ENCODE measurements at places on chromosomes 6 and 20. TPM values are rescaled to one million over a fixed set of nuclear protein-coding genes. Genes with fewer than 3 reads are reported as not detected.

DNA sequence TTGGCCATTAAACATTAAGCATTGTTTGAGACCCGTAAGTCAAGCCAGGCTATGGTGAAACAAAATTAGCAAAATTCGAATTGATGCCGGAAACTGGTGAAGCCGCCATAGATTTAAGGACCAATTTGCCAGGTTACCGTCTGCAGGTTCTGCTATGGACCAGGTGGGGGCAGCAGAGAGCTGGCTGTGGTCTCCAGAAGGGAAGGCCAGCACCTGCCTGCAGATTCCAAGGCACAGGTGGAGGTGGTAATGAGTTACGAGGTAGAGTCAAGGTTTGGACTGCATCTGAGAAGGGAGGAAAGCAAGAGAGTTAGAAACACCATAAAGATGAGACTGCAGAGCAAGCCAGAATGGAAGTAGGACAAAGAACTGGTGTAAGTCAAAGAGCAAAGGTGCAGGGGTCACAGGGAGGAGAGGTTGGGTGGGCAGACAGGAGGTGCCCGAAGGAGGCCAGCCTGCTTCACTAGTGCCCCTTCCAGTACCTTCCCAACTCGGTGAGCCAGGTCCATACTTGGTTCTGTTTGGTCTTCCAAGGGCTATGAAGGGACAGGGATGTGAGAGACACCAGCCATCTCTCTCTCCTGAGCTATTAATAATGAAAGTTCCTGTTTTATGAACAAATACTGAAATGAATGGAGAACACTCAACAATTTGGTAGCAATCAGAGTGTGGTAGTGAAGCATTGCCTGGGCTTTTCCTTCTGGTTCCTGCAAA, 131.6 kb upstream of the ESR1 start:
- peak; percentile 39 for DNase-seq

DNA sequence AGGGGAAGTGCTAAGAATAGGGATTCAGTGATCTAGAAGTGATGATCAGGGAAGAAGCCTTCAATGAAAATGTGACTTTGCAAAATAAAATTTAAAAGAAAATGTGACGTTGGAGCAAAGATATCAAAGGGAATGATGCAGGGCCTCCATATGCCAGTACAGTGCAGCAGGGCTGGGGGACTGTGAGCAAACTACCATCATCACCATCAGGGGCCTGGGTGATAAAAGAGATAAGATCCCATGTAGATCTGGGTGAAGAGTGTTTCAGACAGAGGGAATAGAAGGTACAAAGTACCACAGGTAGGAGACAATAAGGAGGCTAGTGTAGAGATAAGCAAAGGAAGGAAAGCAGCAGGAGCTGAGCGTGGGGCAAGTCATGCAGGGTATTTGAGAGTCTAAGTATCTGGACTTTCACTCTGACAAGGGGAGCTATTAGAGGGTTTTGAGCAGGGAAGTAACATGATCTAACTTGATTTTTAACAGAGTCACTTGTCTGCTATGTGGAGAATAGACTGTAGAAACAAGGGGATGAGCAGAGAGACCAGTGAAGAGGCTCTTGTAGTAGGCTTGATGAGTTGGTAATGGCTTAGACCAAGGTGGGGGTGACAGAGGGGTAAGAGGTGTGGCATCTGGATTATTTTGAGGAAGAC, 295.6 kb downstream of the ZFAND3 start:
- no peak for DNase-seq

- DNase-seq = no peak
Observed at GRCh38 chr20:6104493-6105188, 18.2 kb downstream of the FERMT1 start.

GRCh38 chr6:36318690-36319435, 17.8 kb downstream of the BNIP5 start:
- DNase-seq = no peak

- DNase-seq = no peak
Observed at GRCh38 chr6:154447954-154448353, 62.5 kb downstream of the CNKSR3 start.

DNA sequence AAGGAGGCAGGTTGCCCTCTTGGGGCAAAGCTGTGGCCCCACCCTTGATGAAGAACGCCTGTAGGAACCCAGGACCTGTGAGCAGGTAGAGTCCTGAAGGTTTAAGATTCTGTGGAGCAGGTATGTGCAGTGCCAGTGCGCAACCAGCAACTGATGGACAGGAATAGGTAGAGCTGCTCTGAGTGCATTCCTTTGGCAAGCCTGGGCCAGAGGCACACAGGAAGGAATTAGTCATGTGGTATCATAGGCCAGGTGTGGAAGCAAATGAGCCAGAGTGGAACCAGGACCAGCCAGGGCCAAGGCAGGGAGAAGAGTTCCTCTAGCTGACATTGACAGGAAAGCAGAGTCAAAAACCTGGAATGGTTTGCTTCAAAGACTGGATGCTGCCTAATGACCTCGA, 1.4 kb upstream of the KHDC1 start:
- no peak for DNase-seq

DNA sequence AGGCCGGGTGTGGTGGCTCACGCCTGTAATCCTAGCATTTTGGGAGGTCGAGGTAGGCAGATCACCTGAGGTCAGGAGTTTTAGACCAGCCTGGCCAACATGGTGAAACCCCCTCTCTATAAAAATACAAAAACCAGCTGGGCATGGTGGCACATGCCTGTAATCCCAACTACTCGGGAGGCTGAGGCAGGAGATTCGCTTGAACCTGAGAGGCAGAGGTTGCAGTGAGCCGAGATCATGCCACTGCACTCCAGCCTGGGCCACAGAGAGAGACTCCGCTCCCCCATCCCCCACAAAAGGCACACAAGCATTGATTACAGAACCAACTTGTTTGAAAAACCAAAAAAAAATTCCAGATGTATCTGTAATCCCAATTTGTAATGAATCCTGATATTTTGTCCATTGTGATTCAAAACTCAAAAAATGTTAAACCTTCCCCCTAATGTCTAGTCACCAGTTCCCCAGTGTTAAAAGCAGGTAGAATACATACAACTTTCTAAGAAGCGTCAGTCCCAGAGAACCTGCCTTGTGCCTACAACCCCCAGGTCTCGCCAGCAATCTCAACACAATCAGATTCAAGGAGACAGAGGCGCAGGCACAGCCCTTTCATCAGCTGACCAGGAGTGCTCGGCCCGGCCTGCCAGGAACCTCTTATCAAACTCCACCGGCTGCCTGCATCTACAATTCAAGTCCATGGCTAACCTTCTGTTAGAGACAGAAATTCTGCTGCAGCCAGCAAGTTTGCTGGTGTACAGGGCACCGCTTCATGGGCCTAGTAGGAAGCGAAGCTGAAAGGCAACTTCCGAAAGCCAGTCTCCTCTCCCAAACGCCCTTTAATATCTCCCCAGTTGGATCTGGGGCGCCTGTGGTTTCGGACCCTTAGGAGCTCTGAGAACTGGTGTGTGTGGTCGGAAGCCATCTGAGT, 2.1 kb downstream of the EZR start:
- DNase-seq = peak; percentile 68

DNA sequence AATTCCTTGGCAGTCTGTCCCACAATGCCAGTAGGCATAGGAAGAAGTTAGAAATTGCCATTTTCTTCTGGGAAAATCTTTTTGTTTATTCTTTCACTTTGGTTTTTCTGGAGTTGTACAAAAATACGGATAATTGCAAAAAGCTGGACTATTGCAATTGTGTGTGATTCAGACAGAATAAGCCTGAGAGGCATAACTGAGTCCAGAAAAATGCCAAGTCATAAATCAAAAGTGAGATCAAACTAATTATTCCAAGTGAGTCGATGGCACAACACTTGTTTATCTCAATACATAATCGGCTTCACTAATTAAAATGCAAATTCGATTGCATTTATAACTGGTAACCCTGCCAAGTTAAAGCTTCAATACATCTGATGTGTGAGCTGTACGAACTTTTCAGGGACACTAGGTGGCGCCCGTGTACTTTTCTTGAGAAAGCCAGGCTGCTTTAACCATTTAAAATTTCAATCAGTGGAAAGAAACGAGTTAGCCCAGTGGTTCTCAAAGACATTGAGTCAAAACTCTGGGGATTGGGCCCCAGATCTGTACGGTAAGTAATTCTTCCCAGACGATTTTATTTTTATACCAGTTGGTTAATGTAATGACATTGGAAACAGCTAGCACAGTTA, 102.6 kb downstream of the LAMP5 start:
- DNase-seq = peak; percentile 41

- DNase-seq = no peak
Observed at GRCh38 chr6:48213076-48213788, 102.2 kb upstream of the PTCHD4 start.

DNA sequence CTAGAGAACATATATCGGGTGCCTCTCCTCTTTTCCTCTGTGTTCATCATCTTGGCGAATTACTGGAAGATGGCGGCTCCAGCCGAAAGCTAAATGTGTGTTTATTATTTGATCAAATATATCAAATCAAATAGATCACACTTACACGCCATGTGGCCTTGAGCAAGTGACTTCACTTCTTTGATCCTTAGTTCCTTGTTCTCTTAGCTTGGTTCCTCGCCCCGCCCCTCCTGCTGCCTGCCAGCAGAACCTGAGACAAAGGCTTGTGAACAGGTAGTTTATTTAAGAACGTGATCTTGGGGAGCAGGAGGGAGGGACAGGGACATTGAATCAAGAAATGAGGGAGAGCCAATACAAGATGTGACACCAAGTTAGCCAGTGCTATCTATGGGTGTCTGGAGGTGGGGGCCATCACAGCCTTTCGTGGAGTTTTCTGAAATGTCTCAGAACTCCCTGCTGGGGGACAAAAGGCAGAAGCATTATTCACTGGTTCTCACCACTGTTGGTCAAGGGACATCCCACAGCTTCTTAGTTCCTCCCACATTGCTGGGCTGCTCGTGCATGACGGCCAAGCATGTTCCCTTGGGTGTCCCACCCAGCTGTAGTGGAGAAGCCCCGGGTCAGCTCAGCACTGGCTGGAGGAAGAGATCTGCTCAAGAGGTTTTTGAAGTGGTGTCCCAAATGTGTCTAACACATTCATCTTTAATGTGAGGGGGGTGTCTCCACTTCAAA, 44.9 kb upstream of the RNF24 start:
- DNase-seq = peak; percentile 87

GRCh38 chr6:37502703-37503291, 3.1 kb upstream of the CCDC167 start:
- no peak for DNase-seq

GRCh38 chr6:166257911-166258318, 50.3 kb downstream of the PRR18 start:
- no peak for DNase-seq

LY6G6C gene
- not detected for total RNA-seq

OPRM1 gene
- not detected for total RNA-seq

KIF25 gene
- 0.21 TPM for total RNA-seq

ENPP4 gene
- 28.4 TPM for total RNA-seq

GMEB2 gene
- total RNA-seq = 14.8 TPM

PRSS35 gene
- 0.22 TPM for total RNA-seq

Data from colonic mucosa (tissue), 4 donors.